Skeletal muscle cell (primary cell): ENCODE measurements at places on chromosomes 12 and 14.

GRCh38 chr12:125330645-125331341 lies 265.6 kb downstream of the AACS start:
- no peak for DNase-seq

DNA sequence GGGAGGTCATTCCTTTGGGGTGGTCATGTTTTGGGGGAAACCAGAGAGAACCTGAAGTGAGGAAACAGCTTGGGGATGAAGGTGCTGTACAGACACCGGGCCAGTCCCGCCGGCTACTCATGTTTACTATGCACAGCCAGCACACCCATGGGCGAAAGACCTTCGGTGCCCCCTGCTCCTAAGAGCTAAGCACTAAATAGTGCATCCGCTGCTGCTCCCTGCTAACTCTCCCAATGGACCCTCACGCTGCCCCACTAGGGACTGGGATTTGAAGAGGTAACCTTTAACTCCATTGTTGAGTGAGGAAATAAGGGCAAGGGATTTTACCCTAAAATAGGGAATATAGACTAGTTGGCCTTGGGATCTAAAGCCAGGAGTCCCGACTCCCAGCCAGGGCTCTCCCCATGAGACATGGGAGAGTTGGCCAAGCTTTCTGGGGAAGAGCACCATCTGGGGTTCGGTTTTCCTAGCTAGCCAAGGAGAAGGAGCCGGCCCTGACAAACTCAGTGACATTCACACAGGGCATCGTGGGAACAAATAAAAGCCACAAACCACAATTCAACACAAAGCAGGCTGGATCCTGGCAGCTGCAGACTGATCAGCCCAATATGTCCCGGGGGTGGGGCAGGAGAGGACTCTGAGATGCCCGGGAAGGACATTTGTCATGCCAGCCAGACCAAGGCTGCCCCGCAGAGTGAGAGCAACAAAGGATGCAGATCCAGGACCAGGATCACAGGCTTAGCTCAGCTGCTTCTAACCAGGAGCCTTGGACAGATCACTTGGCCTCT lies 91.7 kb downstream of the SINHCAF start:
- peak; percentile 26 for DNase-seq

DNA sequence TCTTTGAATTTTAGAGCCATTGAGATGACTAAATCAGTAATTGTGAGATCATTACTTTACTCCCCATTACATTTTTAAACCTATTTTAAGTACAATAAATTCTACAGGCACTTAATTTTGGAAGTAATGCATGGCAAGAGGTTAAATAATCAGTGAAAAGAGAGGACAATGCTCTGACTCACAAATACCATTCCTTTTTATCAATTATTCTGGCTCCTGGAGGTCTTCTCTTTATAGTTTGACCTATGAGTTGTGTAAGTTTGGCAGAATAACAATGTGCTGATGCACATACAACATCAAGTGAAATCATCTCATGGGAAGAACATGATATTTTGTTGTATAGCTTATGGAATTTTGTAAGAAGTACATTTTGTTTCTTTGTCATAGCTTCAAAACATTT lies 166.7 kb downstream of the TMTC3 start:
- DNase-seq: peak; percentile 98

GRCh38 chr12:11968516-11968915 lies 102.2 kb upstream of the BCL2L14 start:
- DNase-seq: no peak

DNA sequence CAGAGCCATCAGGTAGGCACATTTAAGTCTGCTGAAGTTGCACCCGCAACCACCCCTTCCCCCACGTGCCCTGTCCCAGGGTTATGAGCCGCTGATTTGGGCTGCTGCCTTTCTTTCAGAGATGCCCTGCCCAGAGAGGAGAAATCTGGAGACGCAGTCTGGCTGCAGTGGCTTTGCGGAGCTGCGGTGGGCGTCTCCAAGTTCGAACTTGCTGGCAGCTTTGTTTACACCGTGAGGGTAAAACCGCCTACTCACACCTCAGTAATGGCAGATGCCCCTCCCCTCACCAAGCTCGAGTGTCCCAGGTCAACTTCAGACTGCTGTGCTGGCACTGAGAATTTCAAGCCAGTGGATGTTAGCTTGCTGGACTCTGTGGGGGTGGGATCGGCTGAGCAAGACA lies 14.7 kb downstream of the PTCSC3 start:
- DNase-seq: no peak

- DNase-seq: no peak
Measured at GRCh38 chr12:87870493-87871460, 158.4 kb downstream of the C12orf50 start.
